Suppressor macrophage (primary cell): ENCODE measurements at places on chromosomes 16 and 17.

DNA sequence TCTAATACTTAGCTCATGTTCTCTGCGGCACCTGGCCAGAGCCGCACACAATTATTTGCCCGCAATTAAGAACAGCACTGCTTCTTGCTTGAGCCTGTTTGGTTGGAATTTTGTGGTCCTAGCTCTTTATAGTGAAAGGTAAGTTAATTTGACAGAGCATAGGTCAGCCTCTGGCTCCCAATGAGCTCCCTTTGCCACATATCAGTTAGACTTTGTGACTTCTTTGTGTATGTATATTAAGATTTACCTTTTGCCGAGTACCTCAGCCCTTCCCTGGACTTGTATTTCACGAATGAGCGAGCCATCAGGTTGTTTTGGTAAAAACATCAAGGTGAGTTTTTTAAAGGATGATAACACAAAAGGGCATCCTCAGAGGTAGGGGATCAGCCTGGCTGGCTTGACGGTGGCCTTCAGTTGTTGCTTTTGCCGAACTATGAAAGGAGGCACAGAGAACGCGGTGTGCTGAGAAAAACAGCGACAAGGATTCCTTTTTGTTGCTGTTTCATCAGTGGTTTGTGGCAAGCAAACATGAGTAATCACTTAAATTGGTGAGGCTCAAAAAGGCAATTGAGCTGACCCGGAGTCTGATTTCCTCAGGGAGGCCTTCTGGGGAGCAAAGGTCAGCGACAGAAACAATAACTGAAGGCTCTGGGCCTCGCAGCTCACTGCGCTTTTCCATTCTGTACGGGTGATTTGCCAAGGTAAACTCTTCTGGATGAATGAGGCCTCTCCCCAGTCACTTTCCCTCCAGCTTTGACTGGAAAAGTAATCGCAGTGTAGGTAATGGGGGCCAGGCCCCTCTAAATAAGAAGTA is 163.6 kb downstream of the HS3ST3A1 start:
- no peak for DNase-seq

DNA sequence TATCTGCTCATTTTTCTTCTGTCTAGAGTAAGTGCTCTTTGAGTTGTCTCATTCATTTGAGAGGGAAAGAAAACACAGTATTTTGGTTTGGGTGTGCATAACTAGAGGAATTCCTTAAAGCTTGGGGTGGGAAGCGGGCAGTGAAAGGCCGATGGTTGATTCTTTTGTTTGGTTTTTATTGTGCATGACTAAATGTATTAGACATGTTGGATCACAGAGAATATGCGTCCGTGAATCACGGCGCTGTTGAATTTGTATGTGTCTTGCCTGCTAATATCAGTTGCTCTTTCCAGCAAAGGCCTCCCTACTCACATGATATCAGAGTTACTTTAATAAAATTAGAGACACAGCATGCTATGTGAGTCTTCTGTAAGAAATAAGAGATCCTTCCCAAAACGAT is 180.0 kb downstream of the CHD9NB start:
- DNase-seq = no peak

DNA sequence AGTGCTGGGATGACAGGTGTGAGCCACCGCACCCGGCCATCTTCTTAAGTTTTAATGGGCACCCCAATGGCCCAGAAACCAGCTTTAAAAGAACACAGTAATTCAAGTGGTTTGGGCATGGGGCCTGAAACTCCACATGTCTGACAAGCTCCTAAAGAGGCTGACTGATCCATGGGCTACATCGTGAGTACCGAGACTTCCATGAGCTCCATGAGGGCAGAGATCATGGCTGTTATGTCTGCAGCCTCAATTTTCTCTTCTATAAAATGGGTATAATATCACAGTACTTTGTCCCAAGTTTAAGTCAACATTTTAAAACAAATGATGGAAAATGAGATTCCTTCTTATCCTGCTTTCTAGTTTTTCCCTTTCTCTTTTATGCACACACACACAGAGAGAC is 397.6 kb upstream of the MAF start:
- DNase-seq = no peak

- DNase-seq = peak; percentile 30
These were observed 35.6 kb downstream of the YPEL2 start for GRCh38 chr17:59366773-59367656.

DNA sequence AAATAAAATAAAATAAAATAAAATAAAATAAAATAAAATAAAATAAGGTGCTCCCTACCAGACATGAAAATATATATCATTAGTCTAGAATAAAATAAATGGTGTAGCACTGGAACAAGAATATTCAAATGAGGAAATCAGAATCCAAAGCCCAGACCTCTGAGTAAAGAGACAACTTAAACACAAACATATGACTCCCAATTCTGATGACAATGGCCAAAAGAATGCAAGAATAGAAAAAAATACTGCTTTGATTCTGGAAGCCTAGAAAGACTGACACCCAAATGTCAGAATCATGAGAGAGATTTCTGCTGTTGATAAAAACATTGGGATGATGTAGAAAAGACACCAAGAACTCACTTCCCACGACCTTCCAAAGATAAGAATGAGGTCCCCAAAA is 27.9 kb downstream of the MYOCD start:
- DNase-seq = no peak

GRCh38 chr17:76519048-76519966 is 18.1 kb upstream of the RHBDF2 start:
- DNase-seq = no peak

DNA sequence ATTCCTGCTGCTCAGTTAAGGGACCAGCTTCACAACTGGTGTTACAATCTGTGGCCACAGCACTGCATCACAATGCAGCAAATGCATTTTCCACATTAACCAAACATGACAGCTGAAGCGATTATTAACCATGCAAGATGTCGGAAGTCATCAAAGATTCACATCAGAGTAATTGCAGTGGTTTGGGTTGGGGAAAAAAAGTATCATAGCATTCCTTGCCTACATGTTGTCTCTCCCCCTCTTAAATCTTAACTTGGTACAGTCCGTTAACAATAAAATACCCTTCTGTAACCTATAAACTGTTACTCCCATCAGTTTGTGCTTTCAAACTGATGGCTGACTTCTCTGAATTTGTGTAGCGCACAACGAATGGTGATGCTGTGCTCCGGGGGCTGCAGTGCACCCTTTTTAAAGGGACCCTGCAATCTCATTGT is 51.6 kb downstream of the NUP93 start:
- DNase-seq = no peak

DNA sequence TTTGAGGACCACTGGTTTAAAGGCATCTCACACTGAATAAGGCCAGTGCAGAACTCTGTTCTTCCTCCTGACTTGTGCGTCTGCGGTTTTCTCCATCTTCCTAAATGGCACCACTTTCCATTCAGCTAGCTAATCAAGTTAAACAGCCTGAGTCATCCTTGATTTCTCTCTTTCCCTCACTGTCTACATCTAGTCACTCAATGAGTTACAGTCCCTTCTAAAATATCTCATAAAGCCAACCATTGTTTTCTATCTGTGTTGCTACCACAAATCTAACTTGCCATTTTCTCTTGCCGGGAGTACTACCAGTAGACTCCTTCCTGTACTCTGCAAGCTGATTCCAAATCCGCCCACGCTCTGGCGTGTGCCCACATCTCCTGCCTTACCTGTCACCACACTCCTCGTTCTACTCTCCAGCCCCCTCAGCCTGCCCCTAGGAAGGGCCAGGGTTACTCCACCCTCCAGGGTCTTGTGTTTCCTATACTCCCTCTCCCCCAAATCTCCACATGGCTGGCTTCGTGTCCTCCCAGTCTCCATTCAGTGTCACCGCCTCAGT is 324.5 kb downstream of the SNX29 start:
- no peak for DNase-seq

DNA sequence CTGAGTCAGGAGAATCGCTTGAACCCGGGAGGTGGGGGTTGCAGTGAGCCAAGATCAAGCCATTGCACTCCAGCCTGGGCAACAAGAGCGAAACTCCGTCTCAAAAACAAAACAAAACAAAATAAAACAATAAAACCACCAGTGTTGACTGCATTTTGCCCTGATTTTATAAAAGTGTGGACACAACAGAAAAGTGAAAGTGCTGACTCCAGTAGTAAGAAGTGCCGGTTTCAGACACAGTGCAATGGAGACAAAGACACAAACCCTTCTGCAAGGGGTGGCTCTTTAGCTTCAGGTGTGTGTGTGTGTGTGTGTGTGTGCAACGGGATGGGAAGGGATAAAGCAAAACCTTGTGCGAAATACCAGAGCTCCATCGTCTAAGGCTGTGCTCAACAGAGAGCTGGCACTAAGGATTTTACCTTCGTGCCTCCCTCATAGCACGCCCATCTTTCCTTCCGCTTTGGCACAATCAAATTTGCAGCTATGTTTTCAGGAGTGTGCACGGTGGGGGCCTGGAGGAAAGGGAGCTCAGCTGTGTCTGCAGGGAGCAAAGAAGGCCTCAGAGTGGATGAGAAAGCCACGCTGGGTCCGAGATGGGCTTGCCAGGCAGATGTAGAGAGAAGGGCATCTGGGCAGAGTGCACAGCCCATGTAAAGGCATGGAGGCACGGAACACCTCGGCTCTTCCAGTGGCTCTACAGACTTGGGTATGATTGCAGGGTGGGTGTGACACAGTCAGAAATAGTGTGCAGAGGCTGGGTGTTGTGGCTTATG is 15.5 kb downstream of the MXRA7 start:
- DNase-seq = no peak

DNA sequence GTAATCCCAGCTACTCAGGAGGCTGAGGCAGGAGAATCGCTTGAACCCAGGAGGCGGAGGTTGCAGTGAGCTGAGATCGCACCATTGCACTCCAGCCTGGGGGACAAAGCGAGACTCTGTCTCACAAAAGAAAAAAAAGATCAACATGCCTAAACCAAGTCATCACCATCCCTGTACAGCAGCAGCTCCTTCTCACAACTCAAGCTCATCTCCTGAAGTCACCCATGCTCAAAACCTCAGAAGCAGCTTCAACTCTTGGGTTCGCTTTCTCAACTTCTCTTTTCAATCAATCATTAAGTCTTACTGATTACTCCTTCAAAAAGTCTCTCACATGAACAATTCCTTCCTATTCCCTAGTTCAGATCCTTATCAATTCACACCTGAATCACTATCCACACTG is 31.3 kb downstream of the PHLPP2 start:
- DNase-seq = no peak

DNA sequence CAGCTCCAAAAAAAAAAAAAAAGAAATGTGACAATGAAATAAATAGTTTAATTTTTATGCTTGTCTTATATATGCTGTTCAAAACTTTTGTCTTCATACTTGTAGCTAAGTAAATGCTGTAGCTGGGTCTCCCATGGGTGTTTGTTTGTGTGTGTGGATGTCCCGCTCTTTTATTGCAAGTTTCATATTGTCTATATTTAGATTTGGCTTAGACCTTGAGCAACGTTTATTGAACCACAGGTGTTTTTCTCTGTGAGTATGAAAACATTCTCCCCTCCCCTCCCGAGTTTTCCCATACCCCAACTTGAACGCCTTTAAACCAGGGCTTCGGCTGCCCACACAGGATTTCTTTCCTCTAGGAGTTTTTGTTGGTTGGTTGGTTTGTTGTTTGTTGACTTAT is 45.2 kb downstream of the MFSD11 start:
- DNase-seq = no peak

- DNase-seq = no peak
These were observed 36.7 kb downstream of the SEC14L5 start for GRCh38 chr16:4994719-4995434.

- no peak for DNase-seq
These were observed 122.6 kb upstream of the GSE1 start for GRCh38 chr16:85490407-85491057.

DNA sequence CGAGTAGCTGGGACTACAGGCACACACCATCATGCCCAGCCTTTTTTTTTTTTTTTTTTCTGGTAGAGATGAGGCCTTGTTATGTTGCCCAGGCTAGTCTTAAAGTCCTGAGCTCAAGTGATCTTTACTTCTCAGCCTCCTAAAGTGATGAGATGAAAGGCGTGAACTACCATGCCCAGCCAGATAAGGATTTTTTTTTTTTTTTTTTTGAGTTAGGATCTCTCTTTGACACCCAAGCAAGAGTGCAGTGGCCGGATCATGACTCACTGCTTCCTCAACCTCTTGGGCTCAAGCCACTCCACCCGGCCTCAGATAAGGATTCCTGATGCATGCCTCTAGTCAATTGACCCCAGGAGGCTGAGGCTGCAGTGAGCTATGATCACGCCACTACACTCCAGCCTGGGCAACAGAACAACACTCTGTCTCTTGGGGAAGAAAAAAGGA is 11.2 kb upstream of the PLEKHG4 start:
- peak; percentile 28 for DNase-seq

- DNase-seq = no peak
These were observed 5.4 kb downstream of the SREBF1 start for GRCh38 chr17:17831208-17832031.

- DNase-seq = no peak
These were observed 382.2 kb upstream of the CDH5 start for GRCh38 chr16:65984296-65984695.

GRCh38 chr16:4879049-4879448 is 31.8 kb downstream of the UBN1 start:
- no peak for DNase-seq

- DNase-seq = no peak
These were observed 22.5 kb upstream of the SLC35B1 start for GRCh38 chr17:49730078-49730784.

GRCh38 chr16:27353853-27354252 is 40.1 kb downstream of the IL4R start:
- DNase-seq = no peak

DNA sequence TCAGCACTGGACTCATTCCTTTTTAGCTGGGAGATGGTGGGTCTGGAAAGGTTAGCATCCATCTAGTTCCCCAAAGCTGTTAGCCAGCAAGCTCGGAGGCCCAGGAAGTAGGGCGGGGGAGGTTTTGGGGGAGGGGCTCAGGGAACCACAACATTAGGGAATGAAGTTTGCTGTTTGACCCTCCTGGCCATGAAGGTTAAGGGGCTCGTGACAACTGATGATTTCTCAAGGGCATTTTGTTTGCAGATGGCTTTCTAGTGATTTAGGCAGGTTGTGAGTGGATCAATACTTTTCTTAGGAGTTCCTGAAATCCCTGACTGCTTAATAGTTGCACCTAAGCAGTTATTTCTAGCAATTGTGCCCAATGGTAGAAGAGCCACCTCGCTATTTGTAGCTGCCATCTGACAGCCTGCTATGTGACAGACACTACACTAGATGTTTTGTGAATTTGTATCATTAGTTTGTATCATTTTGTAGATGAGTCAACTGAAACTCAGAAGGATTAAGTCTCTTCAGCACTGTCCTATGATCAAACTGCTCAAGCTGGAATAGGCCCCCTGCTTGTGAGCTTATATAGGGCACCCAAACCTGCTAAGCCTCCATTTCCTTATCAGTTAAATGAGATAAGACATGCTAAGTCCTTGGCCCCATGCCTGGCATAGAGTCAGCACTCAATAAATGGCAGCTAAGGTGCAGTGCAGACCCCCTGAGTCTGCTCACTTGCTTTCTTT is 146.4 kb downstream of the IRX3 start:
- no peak for DNase-seq
